ENCODE measurements at places on chromosomes 5 and 9.

DNA sequence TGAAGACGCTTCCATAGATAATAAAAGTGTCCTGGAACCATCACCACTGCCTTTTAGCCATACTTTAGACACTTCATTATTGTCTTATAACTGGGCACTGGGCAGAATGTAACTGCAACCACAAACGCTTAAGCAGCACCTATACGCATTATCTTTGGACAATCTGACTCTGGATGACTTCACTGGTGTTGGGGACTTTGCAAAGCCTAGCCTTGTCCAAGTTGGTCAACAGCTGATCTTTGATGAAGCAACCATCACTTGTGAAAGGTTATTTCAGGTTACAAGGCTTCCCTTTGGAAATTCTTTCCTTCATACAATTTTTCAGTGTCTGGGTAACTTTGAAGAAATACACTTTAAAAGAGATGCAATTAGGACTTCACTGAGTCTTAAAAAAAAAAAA is 77.8 kb upstream of the ZNF462 start:
- no peak for DNase-seq

- DNase-seq: no peak
Measured at GRCh38 chr5:149288436-149288835, 16.8 kb downstream of the AFAP1L1 start.

DNA sequence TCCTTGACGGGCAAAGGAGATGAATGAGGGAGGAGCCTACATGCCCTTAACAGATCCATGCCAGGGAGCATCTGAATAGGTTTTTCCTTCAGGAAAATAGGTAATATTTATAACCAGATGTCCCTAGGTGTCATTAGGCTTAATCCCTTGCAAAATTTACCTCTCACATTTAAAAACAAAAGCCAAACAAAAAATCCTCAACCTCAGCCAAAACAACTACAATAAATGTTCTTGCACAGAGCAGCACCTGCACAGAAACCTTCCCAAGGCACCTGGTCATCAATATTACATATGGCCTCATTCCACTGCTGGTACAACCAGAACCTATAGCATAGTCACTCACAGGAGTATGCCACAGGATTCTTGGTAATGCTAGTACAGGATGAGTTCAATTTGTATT is 30.1 kb downstream of the SLC38A9 start:
- no peak for DNase-seq

DNA sequence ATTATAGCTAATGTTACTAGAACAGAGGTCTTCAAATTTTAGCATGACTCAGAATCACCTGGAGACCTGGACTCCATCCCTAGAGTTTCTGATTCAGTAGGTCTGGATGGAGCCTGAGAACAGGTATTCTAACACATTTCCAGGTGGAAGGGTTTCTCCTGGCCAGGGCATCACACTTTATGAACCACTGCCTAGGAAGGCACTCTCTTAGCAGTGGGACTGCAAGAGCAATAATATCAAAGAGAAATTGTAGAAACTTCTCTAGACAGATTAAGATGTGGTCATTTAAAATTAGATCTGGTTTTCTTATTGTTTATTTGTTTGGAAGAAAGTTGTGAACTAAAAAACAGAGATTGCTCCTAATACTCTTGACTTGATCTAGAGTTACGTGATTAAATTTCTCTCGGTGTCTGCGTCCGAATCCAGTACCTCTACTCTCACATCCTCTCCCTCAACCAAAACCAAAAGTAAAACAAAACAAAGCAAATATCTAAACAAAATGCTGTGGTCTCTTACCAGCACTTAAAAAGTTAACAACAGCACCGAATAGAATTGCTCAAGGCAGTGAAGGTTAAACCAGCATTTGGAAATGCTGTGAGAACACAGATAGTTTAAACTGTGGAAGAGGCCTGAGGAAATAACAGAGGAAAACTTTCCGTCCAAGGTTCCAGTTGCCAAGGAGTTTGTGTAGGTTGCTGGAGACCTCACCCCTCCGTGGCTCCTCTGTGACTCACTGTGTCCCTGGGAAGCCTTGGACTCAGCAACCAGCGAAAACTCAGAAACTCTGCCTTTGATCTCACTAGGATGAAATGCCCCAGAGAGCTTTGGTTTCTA is 193.4 kb downstream of the ARRDC3 start:
- DNase-seq: peak; percentile 95

DNA sequence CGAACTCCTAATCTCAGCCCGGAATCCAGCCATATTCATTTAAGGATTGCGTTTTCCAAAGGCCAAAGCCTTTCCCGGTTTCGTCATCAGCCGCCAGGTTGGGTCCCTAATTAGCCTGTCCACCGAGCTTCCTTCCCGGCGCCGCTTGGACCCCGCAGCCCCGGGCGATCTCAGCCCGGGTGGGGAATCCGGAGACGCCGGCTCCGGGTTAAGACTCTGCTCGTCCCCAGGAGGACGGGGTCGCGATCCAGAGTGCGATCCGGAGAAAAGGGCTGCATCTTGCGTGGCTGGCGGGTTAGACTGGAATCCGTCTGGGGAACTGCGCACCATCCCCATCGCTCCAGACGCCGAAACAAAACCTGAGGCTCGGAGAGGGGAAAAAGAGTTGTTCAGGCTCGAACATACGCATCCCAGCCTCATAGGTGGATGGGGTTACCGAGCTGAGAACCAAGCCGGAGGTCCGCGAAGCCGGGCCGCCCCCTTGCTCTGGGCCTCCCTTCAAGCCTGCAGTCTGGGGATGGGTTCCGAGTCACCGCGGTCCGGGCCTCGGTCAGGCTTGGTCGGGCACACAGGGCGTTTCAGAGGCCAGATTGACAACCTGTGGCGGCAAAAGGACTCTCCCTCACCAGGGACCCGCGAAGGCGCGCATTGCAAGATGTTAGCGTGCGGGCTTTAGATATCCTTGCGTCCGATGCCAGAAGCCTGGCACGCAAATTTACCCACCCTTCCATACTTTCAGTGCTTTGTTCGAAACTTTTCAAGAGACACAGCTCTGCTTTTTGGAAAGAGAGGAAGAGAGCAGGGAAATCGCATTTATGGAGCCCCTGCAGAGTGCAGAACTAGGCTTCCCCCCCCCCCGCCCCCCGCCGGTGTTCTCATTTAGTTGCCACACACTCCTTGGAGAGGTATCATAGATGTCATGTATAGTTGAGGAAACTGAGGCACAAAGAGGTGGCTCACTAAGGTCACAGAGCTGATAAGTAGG is 7.9 kb downstream of the MSX2 start:
- no peak for DNase-seq

DNA sequence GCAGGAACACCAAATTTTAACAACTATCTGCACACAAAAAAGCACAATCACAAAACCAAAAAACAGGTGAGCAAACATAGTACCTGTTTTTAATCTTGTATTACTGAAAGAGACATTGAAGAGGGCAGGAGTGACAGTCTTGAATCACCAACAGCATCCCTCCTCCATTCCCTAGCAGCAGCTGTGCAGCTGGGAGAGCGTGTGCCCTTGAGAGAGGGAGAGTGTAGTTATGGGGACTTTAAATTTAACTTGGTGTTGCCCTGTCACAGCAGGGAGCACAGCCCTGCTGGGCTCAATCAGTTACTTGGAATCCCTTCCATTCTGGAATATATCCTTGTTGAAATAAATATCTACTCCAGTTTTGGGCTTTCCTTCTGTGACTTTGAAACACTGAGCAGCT is 1938.7 kb upstream of the NUDT12 start:
- no peak for DNase-seq

- DNase-seq: no peak
Measured at GRCh38 chr9:86639899-86640379, 285.7 kb upstream of the TUT7 start.

GRCh38 chr5:83562791-83563557 is 91.4 kb downstream of the VCAN start:
- DNase-seq: no peak

- no peak for DNase-seq
Measured at GRCh38 chr5:34041247-34041972, 1.6 kb downstream of the C1QTNF3 start.
